ENCODE measurements at places on chromosomes 2 and 18.

GRCh38 chr18:26440644-26441043 is 107.7 kb downstream of the KCTD1 start:
- no peak for DNase-seq

- DNase-seq: no peak
Observed at GRCh38 chr18:80115035-80115434, 6.0 kb downstream of the ADNP2 start.

GRCh38 chr2:198417836-198418235 is 613.4 kb downstream of the PLCL1 start:
- no peak for DNase-seq

GRCh38 chr2:67650291-67651133 is 253.4 kb downstream of the ETAA1 start:
- DNase-seq: peak; percentile 50

- DNase-seq: no peak
Observed at GRCh38 chr18:12102136-12102842, 8.6 kb downstream of the ANKRD62 start.

- no peak for DNase-seq
Observed at GRCh38 chr2:144515099-144515695, 4.7 kb downstream of the ZEB2 start.

DNA sequence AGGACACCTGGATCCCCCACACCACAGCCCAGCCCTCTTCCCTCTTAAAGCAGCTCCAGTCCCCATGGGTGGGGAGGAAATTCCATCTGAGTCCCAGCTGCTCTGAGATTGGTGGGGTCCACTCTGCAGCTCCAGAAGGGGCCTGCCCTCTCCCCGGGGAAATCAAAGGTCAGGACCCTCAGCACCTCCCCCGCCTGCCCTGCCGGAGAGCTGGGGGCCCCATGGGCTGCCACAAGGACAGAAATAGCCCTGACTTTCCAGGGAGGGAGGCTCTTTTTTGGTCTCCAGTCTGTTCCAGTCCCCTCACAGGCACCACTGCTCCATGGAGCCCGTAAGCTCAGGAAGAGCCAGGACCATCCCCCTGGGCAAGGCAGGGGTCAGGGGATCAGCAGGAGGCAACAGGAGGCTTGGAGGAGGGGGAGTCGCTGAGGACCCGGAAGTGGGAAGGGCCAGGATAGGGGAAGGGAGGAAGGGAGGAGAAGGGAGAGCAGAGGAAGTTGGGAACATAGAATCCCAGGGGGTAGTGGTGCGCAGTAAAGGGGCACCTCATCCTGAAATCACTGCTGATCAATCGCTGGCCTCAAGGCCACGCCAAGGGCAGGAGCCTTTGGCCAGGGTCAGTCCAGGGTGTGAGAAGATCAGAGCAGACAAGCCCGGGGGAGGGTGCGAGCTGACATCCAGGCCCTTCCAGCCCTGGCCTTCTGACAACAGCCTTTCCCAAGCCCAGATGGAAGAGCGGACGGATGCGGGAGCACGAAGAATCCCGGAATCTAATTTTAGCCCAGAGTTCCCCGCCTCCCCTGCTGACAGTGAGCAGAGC is 7.6 kb downstream of the ADRA2B start:
- no peak for DNase-seq

DNA sequence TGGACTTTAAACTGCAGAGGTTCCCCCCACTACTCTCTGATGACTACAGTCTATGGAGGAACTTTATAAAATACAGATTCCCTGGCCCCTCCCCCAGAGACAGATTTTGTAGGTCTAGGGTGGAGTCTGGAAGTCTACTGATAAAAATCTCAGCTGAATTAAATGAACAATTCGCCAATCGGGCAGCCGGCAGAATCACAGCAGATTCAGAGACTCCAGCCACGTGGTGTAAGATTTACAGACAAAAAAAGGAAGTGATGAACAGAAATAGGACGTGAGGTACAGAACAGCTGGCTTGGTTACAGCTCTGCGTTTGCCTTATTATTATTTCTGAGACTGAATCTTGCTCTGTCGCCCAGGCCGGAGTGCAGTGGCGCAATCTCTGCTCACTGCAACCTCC is 21.4 kb upstream of the MTA3 start:
- DNase-seq: no peak

GRCh38 chr18:1015777-1016176 is 111.1 kb downstream of the ADCYAP1 start:
- no peak for DNase-seq

- peak; percentile 62 for DNase-seq
Observed at GRCh38 chr2:6214471-6214870, 522.3 kb downstream of the SOX11 start.

GRCh38 chr2:220090050-220090449 is 462.6 kb downstream of the SLC4A3 start:
- no peak for DNase-seq

DNA sequence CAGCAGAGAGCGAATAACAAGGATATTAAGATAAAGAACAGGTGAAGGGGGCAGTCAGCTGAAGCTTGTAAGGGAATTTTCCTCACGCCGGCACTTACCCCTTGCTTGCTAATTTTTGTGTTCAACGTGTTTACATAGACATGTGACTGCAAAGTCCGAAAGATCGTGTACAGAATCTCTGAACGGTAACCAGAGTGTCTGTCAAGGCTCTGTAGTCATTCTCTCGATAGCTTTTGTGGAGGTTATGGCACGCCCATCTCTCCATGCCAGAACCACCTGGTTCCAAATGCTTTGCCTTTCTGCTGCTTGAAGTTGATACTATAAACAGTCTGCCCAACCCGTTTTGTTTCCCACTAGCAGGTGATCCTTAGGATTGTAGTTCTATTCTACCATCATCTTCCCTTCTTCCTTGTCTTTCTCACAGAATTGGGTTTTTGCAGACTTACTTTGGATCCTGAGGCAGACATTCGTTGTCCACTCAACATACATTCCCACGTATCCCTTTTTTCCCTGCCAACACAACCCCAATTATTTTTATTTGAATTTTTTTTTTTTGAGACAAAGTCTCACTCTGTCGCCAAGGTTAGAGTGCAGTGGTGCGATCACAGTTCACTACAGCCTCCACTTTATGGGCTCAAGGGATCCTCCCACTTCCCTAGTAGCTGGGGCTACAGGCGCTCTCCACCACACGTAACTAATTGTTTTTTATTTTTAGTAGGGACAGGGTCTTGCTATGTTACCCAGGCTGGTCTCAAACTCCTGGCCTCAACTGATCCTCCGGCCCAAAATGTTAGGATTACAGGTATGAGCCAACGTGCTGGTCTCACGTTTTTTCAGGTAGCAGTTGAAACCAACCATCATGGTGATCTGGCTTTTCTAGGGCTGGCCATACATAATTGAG is 1.3 kb upstream of the USP34 start:
- peak; percentile 37 for DNase-seq

- no peak for DNase-seq
Observed at GRCh38 chr2:37625156-37625555, 46.3 kb downstream of the CDC42EP3 start.

- no peak for DNase-seq
Observed at GRCh38 chr2:203585516-203585915, 50.4 kb upstream of the RAPH1 start.

- no peak for DNase-seq
Observed at GRCh38 chr2:85334928-85335327, 7.1 kb upstream of the TGOLN2 start.

- no peak for DNase-seq
Observed at GRCh38 chr18:8031496-8031895, 464.4 kb downstream of the PTPRM start.

GRCh38 chr2:207434899-207435465 is 94.8 kb upstream of the CREB1 start:
- DNase-seq: no peak

GRCh38 chr2:13996527-13996926 is 636.0 kb upstream of the LRATD1 start:
- DNase-seq: no peak

GRCh38 chr2:240701091-240701735 is 9.5 kb downstream of the AQP12A start:
- no peak for DNase-seq

DNA sequence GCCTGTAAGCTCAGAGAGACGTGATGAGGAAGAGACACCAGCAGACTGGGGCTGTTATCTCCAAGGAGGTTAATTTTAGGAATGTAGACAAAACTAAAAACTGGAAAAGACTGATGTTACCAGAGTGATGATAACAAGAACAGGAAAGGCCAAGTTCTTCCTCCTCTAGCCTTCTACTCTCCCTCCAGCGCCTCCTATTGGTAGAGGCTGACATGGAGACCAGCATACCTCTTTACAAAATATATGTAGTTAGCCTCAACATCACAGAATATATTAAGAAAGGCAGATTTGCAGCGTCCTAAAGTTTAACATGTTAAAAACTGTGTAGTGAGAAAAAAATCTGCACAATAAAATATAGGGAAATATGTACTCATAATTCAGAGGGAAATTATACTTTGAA is 66.0 kb downstream of the TCF4 start:
- DNase-seq: peak; percentile 47

DNA sequence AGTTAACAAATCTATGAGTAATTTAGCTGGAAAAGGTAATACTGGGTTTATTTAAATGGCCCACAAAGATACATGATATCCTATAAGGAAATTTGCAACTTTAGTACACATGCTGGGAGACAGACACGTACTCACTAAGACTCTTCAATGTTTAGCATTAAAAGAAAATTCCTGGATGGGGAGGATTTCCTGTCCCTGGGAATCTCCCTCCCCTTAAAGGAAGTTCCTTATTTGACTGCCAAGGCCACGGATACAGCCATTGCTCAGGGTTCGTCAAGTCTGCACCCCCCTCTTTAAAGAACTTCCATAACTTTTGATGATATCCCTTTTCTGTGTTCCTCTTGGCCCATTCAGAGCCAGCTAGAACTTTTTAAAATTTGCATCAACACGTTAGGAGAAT is 267.6 kb downstream of the CD226 start:
- no peak for DNase-seq

GRCh38 chr18:56238576-56238975 is 399.8 kb downstream of the TXNL1 start:
- DNase-seq: no peak

DNA sequence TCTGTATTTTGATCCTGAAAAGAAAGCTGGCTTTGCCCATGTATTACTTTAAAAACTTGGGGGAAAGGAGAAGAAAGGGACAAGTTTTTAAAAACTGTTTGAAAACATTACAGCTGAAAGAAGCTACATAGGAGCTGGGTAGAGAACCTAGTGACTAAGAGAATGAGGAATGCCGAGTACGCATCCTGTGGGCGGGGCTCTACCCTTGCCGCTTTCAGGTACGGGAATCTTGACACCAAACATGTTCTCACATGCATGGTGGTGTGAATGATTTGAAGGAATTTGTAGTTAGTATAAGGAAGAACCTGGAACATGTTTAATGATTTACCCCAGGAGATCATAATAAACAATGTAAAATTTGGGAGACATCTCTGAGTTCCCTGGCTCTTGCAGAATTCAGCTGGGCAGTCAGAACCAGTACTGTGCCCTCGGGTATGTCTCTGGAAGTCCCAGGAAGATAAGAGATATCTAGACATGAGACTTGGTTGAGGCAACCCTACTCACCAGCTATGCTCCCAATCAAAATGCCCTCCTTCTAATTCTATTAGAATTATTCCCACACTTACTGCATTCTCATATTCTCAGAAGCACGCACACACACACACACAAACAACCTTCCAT is 16.5 kb upstream of the TGFA start:
- DNase-seq: no peak

GRCh38 chr18:24514439-24514838 is 54.0 kb downstream of the HRH4 start:
- peak; percentile 34 for DNase-seq

DNA sequence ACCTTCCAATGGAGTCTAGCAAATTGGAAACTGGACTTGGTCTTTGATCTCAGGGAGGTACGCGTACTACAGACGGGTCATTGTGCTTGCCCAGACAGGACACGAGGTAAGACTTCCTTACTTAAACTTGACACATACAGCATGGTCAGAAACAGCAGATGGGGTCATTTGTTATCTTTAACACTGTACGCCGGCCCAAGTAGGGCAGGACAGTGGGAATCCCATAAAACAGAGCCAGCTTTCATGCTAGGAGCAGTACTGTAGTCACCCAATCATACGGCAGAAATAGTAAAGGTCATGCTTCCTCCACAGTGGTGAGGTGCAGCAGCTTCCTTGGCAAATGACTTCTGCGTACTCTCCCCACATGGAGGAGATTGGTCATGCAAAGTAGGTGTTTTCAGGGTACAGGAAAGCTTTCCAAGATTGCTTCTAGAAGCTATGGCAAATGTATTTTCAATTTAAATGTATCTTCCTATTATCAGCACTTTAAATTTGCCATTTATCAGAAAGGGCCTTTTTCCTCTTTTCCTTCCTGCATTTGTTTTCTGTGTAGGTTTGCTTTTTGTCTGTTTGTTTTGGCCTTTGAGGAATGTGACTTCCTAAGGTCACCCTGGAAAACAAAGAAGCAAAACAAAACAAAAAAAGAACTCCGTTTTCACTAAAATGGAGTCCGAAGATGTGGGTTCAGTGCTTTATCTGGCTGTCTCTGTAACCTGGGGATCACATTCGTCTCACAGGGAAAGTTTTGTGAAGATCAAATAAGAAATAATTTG is 74.0 kb upstream of the DSG1 start:
- no peak for DNase-seq

DNA sequence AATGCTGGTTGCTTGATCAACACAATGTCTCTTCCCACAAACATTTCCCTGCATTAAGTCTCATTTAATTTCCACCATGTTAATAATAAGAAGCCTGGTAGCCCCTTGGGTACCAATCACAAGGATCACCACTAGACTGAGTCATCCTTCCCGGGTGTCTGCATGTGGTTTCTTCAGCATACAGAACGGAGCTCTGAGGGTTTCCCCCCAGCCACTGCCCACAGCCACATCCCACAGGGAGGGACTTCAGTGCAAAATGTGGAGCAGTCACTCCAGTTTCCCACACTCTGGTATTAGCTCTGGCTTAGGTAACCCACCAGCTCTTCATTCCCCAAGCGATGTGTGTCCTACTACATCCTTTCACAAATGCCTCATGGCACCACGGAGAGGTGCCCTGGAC is 42.7 kb upstream of the POLE4 start:
- no peak for DNase-seq

DNA sequence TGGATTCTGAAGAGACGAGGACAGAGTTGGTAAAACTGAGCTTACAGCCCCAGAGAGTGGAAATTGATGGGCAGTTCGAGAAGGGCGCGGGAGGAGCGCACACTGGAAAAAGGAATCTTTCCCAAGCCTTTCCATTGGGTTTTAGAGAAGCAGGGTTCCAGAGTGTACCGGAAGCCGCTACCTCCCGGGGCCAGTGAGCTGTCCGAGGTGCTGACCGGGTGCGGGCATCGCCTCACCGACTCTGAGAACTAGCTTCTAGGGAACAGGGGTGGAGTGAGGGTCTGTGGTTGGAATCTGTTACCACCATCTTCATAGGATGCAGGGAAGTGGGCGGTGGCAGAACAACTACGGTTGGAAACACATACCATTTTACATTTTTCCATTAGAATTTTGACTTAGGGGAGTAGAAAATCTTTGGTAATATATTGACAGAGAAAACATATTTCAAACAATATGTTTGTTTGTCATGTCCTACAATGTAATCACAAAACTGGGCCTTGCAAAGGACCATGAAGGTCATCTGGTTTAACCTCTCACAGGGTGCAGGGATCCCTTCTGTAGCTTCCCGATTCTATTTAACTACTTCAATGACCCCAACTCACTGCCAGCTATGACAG is 724 bp downstream of the NMS start:
- peak; percentile 26 for DNase-seq

Data from RPMI8226 (cell line).